H1 (cell line): ENCODE measurements at places on chromosomes 3 and 15. TPM values are rescaled to one million over a fixed set of nuclear protein-coding genes. Genes with fewer than 3 reads are reported as not detected.

DNA sequence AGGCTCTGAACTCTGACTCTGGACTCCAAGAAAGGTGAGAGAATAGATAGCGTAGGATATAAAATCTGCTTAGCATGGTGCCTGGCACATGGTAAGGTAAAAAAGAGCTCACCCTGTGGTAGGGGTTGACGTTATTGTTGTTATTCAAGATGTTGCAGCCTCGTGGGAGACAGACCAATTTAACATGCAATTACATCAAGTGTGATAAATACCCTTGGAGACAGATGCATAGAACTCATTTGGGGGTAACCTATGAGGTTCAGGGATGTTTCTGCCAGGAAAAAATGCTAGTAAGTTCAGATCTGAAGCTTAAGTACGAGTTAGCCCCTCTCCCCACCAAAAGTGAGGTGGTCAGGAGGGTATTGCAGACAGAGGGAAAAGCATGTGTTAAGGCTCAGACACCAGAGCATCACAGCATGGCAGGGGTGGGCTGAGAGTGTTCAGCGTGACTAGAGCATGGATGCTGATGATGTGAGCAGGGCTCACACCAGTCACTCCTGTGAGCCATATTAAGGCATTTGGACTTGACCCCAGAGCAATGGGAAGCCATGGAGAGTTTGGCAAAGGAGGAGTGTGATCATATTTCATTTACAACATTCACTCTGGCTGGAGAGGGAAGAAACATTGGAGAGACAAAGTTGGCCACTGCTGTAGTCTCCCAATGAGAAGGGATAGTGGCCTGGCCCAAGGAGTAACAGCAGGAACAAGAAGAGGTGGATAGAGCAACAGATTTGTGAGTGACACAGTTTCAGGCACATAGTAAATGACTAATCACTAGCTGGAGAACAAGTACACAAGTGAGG lies 181.0 kb downstream of the UACA start:
- no peak for DNase-seq

- no peak for DNase-seq
Observed at GRCh38 chr3:150080058-150080730, 109.5 kb upstream of the PFN2 start.

DNA sequence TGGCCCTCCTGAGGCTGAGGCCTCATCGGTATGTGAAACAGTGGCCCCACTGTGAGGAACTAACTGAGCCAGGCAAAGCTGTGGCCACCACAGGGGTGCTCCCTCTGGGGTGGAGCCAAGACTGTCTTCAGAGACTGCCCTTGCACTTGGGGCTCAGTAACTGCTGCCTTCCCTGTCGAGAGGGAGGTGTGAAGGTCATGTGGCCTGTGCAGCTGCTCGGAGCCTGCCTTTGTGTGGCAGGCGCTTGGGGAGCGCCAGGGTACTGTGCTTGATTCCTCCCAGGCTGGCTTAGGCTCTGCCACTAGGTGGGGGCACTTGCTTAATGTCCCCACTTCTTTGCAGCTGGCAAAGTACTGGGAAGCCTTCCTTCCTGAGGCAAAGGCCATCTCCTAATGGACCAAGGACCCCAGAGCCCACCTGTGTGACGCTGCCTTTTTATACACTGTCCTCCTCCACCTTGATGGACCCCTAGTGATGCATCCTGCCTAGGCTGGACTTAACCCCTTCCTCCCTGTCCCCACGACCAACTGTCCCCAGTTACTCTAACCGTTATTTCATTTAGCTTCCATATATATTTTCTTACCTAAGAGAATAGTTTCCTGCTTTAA lies 14.2 kb upstream of the SNX22 start:
- no peak for DNase-seq

- no peak for DNase-seq
Observed at GRCh38 chr3:112109322-112109721, 23.1 kb downstream of the C3orf52 start.

- no peak for DNase-seq
Observed at GRCh38 chr3:156763931-156764720, 62.0 kb upstream of the LEKR1 start.

CDHR4 gene
- total RNA-seq: 0.50 and 0.54 TPM in 2 replicates

- no peak for DNase-seq
Observed at GRCh38 chr3:159971311-159971710, 17.3 kb upstream of the IL12A start.
